ENCODE measurements at places on chromosomes 3 and 15. TPM values are rescaled to one million over a fixed set of nuclear protein-coding genes. Genes with fewer than 3 reads are reported as not detected.

APOD gene
- not detected for total RNA-seq

DNA sequence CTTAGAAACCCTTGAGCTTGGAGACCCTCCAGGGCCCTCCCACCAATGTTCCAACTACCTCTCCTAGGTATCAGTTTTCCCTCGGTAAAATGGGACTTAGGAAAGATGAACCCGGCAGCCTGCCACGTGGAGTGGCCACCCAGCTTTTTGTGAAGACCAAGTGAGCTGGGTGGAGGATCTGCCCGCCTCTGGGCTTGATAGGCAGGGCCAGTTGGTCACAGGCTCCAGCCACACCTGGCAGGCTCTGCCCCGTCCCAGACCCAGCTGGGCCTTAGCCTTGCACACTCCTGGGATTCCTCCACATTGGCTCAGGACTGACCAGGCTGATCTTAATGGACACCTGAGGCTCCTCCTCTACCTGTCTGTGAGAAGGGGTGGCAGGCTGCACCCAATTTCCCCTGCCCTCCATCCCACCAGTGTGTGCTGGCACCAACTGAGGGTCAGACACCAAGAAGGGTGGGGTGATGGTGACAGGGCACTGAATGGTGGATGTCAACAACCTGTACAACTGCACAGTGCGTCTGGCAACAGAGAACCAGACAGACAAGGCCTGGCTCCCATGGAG is 761 bp upstream of the GRIP2 start:
- no peak for DNase-seq

DNA sequence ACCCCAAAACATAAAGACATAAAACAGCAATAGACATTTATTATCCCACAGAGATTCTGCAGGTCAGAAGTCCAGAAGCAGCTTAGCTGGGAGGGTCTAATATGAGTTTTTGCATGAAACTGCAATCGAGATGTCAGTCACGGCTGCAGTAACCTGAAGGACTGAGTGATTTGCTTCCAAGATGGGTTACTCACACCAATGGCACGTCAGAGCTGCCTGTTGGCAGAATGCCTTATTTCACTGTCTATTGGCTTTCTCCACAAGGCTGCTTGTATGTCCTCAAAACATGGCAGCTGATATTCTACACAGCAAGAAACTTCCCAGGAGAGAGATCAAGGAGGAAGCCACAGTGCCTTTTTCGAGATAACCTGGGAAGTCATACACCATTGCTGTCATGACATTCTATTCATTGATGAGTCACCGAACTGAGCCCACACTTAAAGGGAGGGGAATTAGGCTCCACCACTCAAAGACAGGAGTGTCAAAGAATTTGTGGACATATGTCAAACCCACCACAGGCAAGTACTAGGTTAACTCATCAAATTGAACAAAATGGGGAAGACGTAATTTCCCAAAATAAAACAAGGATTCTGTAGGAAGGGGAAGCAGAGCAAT is 122.2 kb downstream of the SYNPR start:
- DNase-seq = no peak

DNA sequence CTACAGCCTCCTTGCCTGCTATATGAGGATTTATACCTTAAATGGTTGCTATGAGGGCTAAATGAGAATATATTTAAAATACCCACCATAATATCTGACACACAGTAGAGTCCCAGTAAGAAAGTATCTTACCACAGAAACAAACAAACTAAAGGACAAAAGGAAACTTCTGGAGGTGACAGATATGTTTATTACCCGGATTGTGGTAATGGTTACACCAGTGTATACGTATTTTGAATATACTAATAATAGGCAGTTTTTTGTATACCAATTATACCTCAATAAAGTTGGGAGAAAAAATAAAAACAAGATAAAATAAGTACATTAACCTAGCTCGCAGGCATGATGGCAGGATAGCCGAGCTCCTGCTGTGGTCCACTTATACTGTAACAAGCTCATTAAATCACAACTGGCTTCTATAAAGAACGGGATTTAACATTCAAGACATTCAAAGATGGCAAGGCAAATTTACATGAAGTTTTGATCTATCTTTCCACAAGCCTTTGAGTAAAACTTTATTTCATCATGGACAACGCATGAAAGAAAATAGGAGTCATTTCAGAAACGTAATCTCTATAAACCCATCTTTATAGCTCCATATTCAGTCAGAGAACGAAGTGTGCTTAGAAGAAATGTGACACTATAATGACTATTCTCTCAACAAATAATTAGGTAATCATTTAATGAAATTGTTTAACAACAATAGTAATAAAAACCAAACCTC is 1.5 kb downstream of the RPN1 start:
- no peak for DNase-seq

DNA sequence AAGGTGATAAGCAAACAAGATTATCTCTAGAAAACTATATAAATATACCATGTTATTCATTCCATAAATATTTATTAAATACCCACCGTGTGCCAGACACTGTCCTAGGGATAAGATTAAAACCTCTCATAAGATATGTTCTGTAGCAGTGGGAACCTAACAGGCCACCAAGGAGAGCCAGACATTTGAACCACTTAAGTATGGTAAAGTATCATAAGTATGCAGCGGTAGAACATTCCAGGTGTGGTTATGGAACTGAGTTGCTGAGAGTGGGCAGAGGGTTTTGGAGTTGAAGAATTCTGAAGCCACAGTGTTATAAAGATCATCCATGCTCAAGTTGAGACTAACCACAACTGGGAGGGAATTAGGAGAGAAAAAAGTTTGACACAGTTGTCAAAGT is 14.7 kb downstream of the FILIP1L start:
- DNase-seq = no peak

DNA sequence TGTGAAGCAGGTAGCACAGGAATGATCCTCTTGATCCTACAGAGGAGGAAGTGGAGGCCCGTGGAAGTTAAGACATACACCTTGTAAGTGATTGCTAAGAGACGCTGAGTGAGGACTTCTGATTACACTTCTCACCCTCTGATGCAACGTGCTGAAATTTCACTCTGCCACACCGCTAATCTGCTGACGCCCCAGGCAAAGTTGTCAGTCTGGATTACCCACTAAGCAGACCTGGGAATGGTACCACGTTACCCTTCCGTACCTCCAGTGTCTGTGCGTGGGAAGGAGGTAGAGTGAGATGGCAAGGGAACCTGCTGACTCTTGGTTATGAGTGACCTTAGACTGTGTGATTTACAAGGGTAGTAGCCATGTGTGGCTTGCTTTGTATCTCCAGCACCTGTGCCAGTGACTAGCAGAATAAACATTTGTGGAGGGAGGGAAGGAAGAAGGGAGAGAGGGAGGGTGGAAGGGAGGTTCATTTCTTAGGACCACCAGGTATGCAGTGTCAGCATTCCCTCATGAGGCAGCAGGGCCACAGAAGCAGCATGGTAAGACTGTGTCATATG is 115.0 kb downstream of the ALDH1A2 start:
- no peak for DNase-seq

Data from activated naive CD4-positive, alpha-beta T cell treated with anti-CD3 and anti-CD28 coated beads for 36 hours (primary cell).